ENCODE measurements at places on chromosomes 16 and 17.

DNA sequence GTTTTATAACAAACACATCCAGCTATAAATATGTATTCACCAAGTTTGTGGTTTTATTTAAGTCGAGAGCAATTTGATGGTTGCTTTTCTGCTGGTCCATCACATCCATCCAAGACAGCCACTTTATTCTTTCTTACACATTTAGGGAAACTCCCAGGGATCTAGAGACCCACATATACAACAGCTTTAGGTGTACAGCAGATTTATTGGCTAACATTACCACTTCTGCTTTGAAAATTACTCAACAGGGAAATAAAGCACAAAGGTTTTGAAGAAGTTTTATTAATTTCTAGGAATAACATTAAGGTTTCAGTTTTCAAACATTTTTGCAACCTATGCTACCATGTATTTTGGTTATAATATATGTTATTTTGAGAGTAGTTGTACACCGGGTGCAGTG lies 6.9 kb downstream of the ERCC4 start:
- DNase-seq: no peak

- DNase-seq: no peak
Measured at GRCh38 chr16:59039066-59039720, 305.1 kb upstream of the GOT2 start.

GRCh38 chr17:80877729-80878303 lies 113.8 kb upstream of the CHMP6 start:
- DNase-seq: no peak

- no peak for DNase-seq
Measured at GRCh38 chr17:82283208-82283749, 9.8 kb upstream of the CSNK1D start.

- DNase-seq: no peak
Measured at GRCh38 chr17:32803544-32803943, 73.4 kb downstream of the MYO1D start.

- no peak for DNase-seq
Measured at GRCh38 chr17:4045487-4045886, 81.2 kb upstream of the ATP2A3 start.

DNA sequence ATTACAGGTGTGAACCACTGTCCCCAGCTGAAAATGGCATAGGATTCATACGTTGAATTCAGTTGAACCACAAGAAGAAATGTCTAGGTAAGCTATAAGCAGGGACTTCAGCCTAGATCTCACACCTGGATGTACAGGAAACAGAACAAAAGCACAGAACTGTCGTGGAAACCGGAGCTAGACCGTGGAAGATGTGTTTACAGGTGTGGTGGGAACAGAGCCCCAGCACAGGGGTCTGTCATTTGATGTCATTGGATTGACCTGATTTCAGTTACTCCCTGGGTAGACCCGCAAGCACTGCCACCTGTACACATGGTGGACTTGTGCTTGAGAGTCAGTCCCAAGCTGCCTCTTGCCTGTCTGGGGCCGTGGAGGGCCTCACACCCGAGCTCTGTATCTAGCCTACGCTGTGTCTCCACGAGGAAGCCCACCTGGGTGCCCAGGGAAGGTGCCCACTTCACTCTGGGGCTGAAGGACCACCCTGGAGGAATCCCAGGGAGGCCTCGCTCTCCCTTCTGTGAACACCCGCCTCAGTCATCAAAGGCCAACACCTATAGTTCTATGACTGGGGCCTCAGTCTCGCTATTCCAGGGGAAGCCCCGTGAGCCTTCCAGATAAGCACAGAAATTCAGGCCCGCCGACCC lies 32.2 kb upstream of the MLKL start:
- DNase-seq: no peak

- DNase-seq: no peak
Measured at GRCh38 chr16:67943619-67944504, at the start of gene LCAT. TSS of gene LCAT (minus strand) at chr16:67944120. CDS start at chr16:67944101, 19 bp downstream.

GRCh38 chr16:66403531-66404145 lies 23.5 kb upstream of the BEAN1 start:
- DNase-seq: no peak

GRCh38 chr16:50535506-50536257 lies 12.5 kb upstream of the NKD1 start:
- DNase-seq: no peak

DNA sequence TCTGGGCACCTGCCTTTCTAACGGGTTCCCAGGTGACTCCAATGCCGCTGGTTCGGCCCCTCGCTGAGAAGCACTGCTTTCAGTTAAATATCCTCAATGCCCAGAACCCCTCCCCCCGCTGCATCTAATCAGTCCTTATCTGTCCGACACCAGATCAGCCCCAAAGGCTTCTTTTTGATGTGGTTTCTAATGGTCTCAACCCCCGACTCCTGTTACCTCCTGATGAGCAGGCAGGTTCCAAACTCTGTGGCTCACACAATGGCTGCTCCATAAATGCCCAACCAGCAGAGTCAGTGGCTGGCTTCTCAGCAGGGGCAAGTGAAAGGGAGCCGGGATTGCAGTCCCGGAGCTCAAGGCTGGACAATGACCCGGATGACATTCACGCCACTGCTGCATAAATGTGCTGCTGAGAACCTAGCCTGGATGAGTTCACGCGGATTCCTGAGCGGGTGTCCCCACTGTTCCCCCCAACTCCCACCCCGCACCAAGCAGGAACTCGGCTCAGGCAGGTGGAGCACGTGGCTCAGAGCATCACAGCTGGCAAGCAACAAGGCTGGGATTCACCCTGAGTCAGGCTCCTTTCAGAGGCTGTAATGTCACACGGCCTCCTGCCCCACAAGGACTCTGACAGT lies 1.0 kb upstream of the SLC38A8 start:
- no peak for DNase-seq

DNA sequence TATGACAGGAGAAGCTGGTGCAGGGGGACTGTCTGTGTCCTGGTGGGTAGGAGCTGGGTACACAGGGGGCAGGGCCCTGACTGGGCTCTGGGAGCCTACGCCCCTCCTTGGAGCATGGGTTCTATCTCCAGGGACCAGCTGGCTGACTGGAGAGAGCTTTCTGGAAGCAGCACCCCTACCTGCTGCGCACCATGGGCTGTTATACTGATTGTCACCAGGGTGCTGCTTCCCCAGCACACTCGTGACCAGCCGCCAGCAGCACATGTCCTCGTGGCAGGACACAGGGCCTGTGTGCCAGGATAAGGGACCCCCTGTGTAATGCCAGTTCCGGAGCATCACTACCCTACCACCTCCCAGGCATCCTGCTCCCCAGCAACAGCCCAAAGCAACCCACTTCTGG lies 106.0 kb downstream of the AMFR start:
- DNase-seq: no peak

DNA sequence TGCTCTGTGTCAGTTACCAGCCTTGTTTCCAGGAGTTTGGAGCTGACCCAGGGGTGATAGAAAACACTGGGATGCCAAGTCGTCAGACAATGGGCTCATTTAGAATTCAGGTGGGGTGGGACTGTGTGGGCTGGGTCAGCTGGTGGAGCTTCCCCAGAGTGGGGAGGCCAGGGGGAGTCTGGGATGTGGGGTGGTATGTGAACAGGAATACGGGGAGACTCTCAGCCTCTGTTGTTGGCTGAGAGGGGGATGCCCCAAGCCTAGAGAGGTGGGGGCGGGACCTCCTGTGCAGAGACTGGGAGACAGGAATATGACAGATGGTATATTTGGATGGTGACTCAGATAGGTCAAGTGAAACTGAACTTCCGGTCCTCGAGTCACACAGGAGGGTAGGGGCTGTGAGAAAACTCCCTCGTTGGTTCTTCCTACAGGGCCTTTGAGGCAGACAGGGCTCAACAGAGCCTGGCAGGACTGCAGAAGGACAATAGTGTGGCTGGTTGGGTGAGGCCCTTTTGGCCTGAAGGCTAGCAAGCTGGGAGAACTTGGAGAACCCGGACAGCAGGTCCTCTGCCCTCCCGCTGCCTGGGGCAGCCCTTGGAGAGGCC lies 23.7 kb downstream of the CDH1 start:
- DNase-seq: no peak

GRCh38 chr17:60371818-60372510 lies 20.0 kb downstream of the USP32 start:
- DNase-seq: no peak

DNA sequence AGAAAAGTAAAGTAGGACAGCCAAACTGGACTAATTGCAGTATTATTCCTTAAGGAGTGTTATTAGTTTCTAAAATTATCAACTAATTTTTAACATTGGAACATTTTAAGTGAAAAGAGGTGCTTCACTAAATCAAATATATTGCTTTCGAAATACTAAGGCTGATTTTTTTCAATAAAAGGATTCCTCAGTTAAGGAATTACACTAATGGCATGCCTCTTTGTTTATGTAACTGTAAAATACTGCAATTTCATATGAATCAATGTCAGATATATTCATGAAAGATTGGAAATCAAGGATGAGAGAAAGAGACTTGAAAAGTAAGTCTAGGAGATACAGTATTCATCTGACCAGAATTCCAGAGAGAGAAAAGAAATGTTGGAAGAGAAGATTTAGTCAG lies 129.8 kb downstream of the TANC2 start:
- DNase-seq: no peak

- DNase-seq: no peak
Measured at GRCh38 chr16:81678326-81679095, 100.6 kb upstream of the PLCG2 start.

DNA sequence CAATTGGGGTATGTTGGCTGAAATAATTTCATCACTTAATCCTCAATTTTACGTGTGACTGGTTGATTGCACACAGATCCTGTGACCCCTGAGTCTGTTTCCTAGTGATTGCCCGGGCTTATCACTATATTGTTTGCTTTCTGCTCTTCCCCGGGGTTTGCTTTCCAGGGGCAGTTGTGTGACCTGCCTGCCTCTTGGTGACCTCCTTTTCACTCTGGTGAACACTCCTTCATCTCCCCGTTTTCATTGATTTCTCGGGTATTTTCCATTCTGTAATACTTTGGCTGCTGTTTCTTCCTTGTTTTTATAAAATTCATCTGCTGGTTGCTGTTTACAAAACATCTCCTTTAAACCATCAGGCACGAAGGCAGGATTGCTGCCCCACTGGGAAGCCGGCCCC lies 36.0 kb downstream of the NTN1 start:
- DNase-seq: no peak

- no peak for DNase-seq
Measured at GRCh38 chr17:32536736-32537643, 50.2 kb downstream of the CDK5R1 start.

- no peak for DNase-seq
Measured at GRCh38 chr16:89004209-89004831, 27.3 kb upstream of the CBFA2T3 start.

DNA sequence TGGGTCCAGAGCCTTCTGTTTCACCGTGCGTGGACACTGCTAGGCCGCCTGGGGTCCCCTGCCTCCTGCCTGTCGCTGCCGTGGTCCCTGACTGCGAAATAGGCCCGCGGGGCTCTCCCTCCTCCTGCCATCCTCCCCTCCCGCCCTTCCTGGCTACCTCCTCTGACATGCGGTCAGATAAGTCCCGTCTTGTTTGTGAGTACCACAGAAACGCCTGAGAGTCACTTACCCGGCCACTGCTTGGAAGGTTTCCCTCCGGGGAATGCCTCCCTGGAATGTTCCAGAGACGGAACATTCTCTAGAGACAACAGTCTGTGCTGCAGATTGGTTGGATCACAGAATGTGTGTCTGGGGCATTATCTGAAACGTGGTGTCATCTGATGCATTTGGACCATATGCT lies 22.7 kb downstream of the CIBAR2 start:
- no peak for DNase-seq

GRCh38 chr17:39852239-39852638 lies 11.9 kb downstream of the IKZF3 start:
- no peak for DNase-seq

- no peak for DNase-seq
Measured at GRCh38 chr17:45118691-45119090, 13.6 kb downstream of the PLCD3 start.

DNA sequence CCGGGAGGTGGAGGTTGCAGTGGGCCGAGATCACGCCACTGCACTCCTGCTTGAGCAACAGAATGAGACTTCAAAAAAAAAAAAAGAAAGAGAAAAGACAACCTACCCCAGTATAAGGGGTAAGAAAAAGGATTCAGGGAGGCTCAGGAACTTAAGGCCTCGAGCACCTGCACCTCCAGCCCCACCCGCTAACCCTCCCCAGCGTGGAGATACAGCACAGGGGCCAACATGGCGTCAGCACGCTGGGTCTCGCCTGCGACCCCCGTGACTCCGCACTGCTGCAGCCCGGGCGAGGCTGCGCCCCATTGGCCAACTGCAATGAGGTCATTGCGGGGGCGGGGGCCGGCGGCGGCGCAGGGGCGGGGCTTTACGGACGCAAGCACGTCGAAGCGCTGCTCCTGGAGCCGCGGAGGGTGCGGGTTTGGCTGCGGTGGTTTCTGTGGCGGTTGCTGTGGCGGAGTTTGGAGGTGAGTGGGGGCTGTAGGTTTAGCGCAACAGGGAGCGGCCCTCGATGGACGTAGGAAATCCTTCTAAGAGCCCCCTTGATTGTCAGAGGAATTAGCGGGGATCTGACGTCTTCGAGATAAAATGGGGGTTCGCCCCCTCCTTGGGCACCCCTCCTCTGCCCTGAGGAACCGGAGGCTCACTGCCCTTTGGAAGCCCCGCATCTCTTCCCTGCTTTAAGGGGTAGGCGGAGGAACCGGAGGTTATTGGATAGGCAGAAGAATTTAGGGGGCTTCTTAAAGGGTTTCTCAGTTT lies at the start of gene ATP6V0A1:
ATP6V0A1 (plus strand) TSS at position 382 of the 759 bp plus-strand sequence. CDS start 2,017 bp downstream, outside the sequence.
- peak; percentile 96 for DNase-seq

DNA sequence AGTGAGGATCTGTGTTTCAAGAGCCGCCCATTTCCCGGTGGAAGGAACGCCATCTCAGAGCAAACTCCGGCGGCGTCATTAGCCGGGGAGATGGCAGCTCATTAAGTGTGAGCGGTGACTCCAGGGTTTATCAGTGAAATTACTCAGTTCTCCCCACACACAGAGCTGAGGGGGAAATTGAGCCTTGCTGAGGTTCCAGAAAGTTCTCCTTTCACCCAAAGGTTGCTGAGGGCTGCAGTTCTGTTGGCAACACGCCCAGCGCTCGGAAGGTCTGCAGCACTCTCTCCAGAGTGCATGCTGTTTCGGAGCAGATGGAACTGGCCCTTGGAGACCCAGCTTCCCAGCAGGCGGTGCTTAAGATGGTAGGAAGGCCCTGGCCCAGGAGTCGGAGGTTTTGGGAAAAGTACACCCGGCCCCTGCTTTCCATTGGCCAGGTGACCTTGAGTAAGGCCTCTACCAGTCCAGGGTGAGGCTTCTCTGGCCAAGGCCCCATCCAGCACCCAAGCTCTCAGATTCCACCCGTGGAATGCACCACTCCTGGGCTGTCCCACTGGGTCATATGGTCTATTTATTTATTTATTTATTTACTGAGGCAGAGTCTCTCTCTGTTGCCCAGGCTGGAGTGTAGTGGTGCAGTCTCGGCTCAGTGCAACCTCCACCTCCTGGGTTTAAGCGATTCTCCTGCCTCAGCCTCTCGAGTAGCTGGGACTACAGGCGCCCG lies 167.7 kb upstream of the CIBAR2 start:
- no peak for DNase-seq

Measured in left forelimb (tissue), 1 donor.